Activated gamma-delta T cell treated with anti-CD3 and anti-CD28 coated beads, Interleukin-2, amount 50 U/mL, for 16 hours (primary cell): ENCODE measurements at places on chromosomes 3 and 15.

GRCh38 chr3:128492671-128493569, at the start of gene GATA2:
Gene GATA2, minus strand, starts transcription at chr3:128493201. Its CDS starts 6,170 bp downstream, at chr3:128487031.
- DNase-seq, result no peak

GRCh38 chr3:131050001-131050400, 23.3 kb downstream of the NEK11 start:
- DNase-seq, result no peak

- no peak for DNase-seq
Measured at GRCh38 chr15:63308491-63308890, 31.1 kb downstream of the APH1B start.

GRCh38 chr3:58214484-58215316, 3.9 kb upstream of the DNASE1L3 start:
- DNase-seq, result no peak

DNA sequence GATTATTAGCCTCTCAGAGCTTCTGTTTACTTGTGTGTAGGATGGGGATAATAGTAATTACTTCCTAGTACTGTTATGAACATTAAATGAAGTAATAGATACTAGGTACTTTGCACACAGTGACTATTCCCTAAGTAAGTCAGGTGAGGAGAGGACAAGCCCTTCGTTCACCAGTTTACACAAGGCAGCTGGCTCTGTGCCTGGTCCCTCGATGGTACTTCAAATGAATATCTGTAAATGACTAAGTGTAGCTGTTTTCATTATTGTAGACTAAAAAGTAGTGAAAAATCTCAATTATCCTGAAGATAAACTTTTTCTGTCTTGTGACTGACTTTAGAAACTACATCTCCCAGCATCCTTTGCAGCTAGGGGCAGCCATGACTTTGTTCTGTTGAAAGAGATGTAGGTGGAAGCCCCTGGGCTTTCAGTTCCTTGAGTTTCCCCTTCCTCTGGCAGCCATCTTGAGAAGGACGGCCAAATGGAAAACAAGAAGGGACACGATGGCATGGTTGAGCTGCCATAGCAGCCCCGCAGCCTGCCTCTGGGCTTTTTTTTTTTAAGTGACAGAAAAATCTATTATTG, 11.7 kb upstream of the WNT7A start:
- DNase-seq, result no peak
